AML-193 (cell line): ENCODE measurements at places on chromosomes 1 and 21.

DNA sequence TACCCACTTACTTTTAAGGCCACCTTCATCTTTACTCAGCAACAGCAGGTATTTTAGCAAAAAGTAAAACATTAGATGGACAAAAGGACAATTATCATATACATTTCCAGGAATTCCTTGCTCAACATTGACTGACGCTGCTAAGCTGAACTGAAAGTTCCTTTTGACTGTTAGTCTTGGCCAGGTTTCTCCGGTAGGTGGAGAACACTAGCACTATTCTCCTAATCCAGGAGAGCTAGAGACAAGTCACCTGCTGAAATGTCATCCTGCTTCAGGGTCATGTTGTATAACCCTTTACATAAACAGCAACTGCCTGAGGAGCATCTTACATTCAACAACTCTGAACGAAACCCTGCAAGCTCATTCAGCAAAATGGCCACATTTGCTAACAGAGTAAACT, 109.0 kb upstream of the ESRRG start:
- no peak for DNase-seq

- no peak for DNase-seq
These were observed 32.3 kb upstream of the ID3 start for GRCh38 chr1:23591460-23592208.

DNA sequence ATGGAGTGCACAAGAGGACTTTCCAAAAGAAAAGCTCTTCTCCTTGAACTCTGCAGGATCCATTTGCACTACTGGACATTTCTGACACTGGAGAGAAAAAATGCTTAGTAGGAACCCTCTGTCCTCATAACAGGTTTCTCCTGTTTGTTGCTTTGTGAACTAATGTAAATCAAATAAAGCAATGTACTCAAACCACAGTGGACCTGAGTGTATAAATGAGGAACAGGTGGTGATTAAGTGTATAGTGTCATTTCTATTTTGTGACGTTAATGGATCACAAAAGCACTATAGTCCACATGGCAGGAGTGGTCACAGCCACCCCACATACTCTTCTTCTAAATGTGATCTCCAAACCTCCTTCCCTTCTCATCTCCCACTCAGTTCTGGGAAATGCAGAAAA, 268.4 kb upstream of the DUSP10 start:
- no peak for DNase-seq

DNA sequence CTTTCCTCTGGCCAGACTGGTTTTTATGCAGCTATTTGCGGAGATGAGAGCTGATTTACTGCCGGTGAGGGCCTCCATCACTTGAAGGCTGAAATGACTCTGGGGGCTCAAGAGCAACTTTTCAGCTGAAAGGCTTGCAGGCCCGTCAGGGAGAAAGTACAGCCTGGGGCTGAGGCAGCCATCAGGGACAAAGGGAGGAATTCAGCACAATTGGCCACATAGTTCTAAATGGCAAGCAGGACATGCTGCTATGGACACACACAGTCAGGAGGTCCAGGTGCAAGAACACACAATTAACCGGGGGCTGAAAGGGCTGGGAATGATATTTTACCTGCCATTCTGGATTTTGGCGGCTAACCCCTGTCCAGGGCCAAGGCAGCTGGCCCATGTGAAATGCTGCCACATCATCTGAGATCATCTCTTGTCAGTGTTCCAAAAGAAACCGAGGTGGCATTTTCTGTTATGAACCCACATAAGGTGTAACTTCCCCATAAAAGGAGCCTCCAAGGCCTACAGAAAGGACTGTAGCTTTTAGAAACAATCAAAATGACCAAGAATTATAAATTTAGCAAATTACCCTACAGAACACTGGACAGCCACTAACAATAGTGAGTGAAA, 58.2 kb downstream of the LMX1A start:
- DNase-seq, result no peak

DNA sequence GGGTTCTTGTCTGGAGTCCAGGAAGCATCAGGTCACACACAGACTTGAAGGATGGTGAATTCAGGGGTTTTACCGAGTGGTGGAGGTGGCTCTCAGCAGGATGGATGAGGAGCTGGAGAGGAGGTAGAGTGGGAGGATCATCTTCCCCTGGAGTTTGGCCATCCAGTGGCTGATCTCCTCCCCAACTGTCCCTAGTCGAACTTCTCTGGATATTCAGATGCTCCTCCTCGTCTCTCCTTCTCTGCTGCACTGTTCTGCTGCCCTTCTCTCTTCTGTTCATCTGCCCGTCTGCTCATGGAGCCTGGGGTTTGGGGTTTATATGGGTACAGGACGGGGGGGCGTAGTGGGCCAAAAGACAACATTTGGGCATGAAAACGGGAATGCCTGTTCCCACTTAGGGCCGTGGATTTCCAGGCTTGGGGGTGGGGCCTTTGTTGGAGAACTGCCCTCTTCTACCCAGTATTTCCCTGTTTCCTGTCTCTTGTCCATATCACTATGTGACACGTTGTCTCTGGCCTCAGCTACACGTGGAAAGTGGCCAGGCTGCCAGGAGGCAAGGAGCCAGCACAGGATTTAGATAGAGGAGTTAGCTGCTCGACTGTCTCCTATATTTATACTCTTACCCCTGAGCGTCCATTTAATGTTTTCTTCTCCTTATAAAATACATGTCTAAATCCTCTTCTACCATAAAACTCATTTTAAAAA, 76.7 kb downstream of the SIPA1L2 start:
- no peak for DNase-seq

DNA sequence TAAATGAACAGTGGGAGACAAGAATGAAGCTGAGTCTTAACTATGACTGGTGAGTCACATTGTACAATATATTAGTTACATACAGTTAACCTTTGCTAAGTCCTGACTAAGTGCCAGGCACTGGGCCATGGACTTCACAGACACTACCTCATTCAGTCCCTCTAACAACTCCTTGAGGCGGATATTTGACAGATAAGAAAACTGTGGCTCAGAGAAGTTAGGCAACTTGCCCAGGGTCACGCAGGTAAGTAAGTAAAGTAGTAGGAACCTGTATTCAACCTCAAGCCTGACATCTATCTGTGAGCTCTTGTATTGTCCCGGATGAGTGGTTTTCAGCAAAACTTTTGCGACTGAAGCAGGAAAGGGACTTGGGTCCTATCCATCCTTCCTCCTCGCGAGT, 62.1 kb downstream of the GNG12 start:
- DNase-seq, result no peak

DNA sequence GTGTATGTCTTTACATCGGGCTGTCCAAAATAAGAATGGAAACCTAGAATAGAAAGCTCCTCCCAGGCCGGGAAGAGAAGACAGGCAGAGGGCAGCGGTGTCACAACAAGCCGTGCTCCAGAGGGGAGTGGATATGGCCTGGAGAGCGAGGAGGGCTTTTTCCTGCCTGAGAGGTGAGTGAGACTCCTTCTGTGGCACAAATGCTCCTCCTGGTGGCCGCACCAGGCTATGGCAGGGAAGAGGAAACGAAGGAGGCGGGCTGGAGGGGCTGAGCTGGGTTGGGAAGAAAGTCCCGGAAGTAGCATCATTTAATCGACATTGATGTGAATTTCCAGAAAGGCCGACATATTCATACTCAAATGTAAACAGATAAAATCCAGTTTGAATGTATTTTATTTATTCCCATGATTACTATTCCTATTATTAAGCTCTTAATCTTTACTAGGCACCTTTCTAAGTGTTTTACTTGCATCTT, 54.7 kb downstream of the MEF2D start:
- DNase-seq, result peak; percentile 72

- DNase-seq, result no peak
These were observed 98.3 kb downstream of the ABCA4 start for GRCh38 chr1:94022471-94023189.

- no peak for DNase-seq
These were observed 414.0 kb upstream of the KAZN start for GRCh38 chr1:14184454-14184853.

- DNase-seq, result no peak
These were observed 4.0 kb upstream of the TRIM11 start for GRCh38 chr1:228410671-228411070.

DNA sequence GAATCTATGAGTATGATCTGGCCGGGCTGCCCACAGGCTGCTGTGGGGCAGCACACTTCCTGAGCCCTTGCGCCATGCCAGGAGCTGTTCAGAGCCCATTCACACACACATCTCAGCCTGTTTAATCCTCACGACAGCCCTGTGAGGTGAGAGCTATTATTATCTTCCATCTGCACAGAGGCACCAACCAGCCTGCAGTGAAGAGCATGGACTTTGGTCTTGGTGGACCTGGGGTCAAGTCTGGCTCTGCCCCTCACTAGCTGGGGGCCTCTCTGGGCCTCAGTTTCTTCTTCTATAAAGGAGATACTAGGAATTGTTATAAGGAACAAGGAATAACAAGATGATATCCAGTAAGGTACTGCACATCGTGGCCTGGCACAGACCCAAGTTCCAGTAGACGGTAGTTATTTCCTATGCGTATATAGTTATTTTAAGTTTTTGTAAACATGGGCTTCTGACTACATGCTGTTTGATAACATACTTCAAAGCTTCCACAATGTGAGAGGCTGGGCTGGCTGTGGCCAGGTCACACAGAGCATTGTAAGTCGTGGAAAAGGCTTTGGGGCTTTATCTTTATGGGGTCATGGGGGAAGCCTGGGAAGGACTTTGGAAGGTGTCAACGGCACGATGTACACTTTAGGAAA, 3.4 kb upstream of the PADI2 start:
- DNase-seq, result peak; percentile 71

DNA sequence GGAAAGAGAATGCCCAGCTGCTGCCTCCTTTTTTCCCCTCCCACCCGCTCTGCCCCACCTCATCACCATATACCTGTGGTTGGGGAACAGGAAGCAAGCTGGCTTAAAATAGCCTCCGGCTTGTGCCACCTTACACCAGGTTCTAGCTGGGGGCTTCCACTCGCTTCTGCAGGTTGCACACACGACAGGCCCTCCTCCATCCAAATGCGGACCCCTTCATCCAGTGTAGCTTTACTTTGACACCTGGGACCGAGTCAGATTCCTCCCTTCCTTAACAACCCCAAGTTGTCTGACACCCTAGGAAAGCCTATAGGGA, 14.6 kb downstream of the BLACAT1 start:
- DNase-seq, result no peak

DNA sequence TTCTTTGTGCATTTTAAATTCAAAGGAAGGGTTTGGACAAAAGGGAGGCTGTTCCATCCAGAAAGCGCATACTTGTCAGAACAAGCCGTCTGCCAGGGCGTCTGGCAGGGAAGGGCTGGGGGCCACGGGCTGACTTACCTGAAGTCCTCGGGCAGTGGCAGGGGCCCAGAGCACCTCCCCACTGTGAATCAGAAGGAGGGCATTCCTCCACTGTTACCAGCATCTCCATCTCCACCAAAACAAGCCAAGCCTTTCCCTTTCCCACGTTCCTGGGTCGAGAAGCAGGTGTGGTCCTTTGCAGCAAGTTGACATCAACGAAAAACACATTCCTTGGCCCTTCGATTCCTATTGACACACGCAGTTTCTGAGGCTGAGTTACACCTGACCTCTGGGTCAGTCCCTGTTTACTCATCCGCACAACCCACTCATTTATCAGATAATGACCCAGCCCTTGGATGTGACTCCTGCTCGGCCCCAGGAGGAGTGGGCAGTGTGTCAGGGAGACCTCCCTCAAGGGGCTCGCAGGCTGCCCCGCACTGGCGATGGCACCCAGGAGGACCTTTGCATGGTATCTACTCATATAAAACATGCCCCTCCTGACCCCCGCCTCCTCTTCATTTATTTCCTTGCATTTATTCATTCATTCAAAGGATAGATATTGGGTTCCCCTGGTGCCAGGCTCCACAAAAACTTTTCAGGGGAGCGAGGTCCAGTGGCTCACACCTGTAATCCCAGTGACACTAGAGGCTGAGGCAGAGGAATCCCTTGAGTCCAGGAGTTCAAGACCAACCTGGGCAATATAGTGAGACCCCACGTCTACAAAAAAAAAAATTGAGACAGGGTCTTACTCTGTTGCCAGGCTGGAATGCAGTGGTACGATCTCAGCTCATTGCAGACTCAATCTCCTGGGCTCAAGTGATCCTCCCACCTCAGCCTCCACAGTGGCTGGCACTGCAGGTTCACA, 60.2 kb downstream of the TOMM20 start:
- no peak for DNase-seq

DNA sequence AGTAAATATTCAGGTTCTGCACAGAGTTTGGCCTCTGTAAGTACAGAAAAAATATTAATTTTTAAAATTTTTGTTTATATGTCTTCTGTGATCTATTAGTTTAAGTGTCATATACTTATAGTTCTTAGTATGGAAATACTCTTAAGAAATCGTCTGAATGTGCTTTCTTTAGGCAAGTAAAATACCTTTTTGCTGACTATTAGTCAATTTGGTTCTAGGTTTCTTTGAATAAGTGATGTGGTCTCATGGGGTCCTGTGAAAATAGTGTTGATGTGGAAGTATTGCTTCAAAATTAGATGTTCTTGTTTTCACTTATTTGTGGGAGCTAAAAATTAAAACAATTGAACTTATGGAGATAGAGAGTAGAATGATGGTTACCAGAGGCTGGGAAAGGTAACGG, 23.9 kb downstream of the MIGA1 start:
- no peak for DNase-seq

DNA sequence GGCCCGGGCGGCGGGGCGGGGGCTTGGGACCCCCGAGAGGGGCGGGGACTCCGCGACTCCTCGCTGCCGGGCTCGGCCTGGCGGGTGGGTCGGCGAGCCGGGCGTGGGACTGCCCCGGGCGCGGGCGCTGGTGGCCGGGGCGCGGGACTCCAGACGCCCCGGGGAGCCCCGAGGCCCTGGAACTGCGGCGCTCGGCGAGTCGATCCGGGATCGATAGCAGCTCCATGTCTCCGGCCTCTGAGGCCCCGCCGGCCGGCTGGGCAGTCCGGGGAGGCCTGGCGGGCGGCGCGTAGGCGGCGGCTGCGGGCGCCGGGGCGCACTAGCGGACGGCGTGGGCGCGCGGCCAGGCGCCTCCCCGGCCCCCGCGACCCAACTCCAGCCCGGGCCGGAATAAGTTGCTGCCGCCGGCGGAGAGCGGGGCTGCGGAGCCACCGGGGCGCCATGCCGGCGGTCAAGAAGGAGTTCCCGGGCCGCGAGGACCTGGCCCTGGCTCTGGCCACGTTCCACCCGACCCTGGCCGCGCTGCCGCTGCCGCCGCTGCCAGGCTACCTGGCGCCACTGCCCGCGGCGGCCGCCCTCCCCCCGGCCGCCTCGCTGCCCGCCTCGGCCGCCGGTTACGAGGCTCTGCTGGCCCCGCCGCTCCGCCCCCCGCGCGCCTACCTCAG, 400 bp downstream of the SAMD11 start:
- DNase-seq, result no peak

DNA sequence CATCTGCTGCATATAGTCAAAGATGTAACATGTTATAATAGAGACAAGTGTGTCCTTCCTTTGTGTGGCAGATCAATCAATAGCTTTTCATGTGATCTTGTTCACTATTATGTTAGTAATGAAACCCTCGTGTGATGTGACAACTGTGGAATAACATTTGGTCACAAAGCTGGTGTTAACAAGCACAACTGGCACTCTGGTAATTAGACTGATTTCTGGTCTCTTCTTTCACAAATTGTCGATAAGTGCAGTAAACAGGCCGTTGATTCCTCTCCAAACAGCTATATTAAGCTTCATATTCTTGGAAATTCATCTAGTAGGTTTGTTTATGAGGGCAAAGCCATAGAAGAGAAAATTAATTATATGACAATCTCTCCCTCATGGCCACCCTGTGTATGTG, 616.7 kb upstream of the PTBP2 start:
- no peak for DNase-seq
